ENCODE measurements at places on chromosomes 5 and 9. TPM values are rescaled to one million over a fixed set of nuclear protein-coding genes. Genes with fewer than 3 reads are reported as not detected.

SELENOP gene
- 87.8 TPM for total RNA-seq

EGFL7 gene
- 109 TPM for total RNA-seq

F2RL2 gene
- not detected for total RNA-seq

ZNF454 gene
- 4.9 TPM for total RNA-seq

IRX4 gene
- not detected for total RNA-seq

TAF1L gene
- not detected for total RNA-seq

SHOC1 gene
- 0.16 TPM for total RNA-seq

NMRK1 gene
- 42.2 TPM for total RNA-seq

DNA sequence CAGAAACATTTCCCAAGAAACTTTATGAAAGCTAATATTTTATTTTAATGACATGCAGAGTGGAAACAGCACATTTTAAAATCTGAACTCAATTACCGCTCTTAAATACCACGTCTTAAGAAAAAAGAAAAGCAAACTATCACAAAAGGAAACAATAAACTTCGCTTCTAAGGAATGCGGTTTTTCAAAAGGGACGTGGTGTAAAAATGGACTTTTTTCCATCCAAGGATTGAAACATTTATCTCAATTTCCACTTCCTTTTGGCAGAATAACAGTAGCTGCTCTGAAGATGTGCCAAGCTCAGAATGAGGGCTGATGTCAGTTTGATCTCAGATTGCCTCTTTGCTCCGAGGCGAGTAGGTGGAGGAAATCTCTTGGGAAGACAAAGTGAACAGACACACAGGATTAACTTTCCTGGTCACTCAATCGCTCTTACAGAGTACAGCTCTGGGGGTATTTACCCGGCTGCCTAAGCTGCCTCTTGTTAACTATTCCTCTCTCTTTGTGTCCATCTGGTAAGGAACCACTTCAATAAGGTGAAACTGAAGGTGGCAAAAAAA, 158.5 kb downstream of the TRPM6 start:
- DNase-seq = no peak

DNA sequence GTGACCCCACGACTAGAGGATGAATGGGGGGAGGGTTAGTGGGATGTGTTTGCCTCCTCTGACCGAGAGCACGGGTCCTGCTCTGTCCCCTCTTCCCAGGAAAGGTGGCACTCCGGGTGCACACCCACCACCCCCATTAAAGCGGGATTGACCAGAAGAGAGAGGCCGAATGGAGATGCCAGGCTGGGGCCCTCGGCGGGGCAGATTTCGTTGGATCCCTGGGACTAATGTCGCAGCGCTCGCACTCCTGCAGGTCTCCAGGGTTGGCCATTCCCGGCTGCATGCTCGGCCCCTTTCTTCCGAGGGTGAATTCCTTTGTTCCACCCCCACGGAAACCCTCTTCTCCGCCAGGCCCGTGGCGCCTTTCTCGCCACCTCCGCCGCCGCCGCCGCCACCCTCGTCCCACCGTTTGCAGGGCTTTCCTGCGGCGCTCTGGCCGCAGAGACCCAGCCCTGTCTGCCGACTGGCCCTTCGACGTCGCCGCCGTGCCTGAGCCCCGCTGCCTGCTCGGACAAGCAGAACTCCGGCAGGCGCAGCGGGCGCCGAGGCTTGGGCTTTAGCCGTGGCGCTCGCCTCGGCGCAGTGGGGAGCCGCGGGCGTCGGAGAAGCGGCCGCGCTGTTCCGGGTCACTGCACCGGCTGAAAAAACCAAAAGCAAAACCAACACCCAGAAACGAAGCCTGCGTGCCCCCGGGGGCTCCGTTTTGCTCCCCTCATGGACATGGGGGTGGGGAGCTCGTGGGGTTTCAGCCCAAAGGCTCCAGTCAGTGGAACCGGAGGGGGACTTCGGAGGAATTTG, 11.8 kb downstream of the LMX1B start:
- DNase-seq = no peak

DNA sequence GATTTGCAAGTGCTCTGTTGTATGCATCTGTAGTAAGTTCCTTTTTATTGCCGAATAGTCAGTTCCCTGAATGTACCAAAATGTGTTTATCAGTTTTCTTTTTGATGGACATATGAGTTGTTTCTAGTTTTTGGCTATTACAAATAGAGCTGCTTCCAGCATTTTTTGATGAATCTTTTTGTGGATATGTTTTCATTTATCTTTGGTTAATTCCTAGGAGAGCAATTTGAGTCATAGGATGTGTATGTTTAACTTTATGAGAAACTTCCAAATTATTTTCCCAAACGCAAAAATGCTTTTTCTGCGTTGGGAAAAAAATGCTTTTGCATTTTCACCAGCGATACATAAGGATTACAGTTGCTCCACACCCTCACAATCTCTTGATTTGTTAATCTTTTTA, 287.7 kb downstream of the FER start:
- DNase-seq = no peak

- no peak for DNase-seq
These were observed 799.3 kb upstream of the NUDT12 start for GRCh38 chr5:104361932-104362331.

- DNase-seq = no peak
These were observed 22.3 kb downstream of the NDUFS6 start for GRCh38 chr5:1823381-1824034.

- no peak for DNase-seq
These were observed 8.1 kb upstream of the COL5A1 start for GRCh38 chr9:134633362-134634142.

DNA sequence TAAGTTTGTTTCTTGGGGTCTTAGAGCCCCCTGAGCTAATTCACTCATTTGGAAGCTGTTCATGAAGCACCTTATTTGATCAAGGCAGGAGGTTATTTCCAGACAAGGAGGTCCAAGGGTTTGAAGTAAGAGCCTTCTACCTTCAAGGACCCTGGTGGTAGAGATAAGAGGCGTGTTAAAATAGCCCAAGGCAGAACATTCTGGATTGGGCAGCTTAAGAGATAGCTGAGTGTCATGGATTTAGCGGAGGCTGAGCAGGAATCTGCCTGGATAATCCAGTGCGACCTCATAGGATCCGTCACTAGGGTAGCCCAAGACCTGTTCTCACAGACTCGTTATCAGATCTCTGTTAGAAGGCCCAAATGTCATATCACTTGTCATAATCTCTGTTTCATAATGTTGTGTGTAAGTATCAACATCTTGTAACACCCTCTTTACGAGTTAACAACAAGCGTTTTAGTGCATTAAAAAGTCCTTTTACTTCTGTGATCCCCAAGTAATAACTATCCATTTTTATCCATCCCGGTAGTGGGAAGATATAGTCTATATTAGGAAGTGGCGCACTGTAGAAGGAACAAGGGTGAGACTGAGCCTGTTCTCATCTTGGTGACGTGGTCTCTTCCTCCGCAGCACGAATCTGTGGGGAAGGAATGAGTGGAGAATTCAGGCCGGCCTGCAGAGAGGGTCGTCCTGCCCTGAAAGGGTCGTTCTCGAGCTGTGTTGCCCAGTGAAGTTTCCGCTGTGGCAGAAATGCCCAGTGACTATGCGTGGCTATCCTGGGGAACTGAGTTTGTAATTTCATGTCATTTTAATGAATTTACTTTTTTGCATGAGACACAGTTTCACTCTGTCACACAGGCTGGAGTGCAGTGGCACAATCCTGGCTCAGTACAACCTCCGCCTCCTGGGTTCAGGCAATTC, 28.8 kb downstream of the SLC25A25 start:
- DNase-seq = no peak

DNA sequence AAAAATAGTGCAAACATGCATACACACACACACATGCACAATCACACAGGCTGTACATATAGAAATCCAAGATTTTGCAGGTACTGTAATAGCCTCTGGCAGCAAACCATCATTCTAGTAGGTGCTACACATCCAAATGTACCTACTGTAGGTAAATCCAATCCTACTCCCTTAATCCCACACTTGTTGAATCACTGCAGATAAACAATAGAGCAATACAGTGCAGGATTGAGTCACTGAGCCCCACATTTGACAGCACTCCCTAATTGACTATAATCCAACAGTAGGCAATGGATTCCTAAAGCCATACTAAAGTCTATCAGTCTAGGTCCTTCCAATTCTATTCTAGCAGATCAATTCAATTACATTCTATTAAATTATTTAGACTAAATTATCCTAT, 1640.5 kb upstream of the CDH9 start:
- no peak for DNase-seq

GRCh38 chr5:97151370-97151769, 9.0 kb upstream of the LIX1 start:
- DNase-seq = no peak

DNA sequence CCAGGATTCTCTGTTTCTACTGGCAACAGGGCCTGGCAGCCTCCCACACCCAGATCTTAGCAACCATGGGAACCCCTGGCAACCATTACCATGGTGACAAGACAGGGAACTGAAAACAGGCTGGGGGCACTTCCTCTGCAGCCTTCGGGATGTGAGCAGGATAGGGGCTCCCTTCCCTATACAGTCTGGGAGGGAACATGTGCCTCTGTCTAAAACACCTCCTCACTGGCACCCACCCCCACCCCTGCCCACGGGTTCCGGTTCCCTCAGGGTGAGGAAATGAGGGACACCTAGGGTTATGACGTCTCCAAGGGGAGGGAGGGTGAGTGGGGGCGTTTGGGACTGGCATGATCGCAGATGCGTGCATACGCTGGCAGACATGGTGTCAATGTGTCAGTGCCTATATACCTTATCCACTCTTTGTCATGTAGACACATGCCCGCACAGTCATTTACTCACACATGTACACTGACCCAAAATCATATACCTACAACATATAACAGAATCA, 3.0 kb upstream of the DNAJB5 start:
- no peak for DNase-seq

DNA sequence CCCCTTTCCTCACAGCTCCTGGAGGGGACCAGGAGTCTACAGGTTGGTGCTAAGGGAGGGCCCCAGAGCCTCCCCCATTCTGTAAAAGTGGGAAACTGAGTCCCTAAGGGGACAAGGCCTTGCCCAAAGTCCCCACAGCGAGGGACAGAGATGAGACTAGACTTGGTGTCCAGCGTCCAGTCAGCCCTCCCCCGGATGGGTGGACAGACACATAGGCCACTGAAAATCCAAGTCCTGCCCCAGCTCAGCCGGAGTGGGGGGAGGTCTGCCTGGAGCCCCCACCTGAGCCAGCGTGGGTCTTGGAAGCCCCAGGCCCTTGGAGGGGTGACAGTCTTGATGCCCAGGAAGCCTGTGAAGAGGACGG, 5.2 kb downstream of the BARHL1 start:
- no peak for DNase-seq

DNA sequence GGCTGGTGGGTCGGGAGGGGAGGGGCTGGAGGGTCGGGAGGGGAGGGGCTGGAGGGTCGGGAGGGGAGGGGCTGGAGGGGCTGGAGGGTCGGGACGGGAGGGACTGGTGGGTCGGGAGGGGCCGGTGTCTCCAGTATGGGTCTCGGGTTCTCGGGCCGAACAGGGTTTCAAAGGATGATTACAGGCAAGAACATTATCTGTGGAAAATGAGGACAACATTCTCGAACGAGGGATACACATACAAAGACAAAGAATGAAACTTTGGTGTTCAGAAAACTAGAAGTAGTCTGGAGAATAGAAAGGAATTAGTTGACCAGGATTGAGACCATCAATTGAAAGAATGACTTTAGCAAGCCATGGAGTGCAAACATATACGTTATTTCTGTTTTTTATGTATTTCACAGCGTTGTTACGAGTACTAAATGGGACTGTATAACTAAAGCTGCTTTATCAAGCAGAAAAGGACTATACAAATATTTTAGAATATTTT, 360 bp upstream of the ZCCHC10 start:
- no peak for DNase-seq

DNA sequence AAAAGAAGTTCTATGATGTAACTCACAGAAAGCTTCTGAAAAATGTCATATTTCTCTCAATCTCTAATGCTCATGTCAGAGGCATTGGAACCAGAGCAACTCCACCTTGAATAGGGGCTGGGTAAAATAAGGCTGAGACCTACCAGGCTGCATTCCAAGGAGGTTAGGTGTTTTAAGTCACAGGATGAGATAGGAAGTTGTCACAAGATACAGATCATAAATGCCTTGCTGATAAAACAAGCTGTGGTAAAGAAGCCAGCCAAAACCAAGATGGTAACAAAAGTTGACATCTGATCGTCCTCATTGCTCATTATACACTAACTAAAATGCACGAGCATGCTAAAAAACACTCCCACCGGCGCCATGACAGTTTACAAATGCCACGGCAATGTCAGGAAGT, 411.1 kb upstream of the GRIA1 start:
- DNase-seq = no peak

DNA sequence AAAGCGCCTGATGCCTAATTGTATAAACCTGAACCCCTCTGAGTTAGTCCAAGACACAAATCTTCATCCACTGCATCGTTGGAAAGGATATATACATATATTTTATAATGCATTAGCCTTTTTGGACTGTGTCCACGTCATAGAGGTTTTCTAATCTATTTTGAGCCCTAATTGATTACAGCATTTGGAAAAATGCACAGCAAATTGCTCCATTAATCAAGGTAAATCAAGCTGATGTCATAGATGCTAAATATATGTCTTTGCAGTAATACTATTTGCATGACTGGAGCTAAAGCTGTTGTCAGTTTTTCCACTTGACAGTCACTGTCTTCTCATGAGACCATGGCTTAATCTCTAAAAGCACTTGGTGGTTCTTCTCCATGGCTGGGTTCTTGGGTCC, 483.5 kb upstream of the TNC start:
- DNase-seq = no peak

GRCh38 chr5:73160239-73160671, 12.7 kb upstream of the TMEM174 start:
- no peak for DNase-seq

- DNase-seq = peak; percentile 59
These were observed 94.5 kb downstream of the PDE4D start for GRCh38 chr5:59798862-59799667.

DNA sequence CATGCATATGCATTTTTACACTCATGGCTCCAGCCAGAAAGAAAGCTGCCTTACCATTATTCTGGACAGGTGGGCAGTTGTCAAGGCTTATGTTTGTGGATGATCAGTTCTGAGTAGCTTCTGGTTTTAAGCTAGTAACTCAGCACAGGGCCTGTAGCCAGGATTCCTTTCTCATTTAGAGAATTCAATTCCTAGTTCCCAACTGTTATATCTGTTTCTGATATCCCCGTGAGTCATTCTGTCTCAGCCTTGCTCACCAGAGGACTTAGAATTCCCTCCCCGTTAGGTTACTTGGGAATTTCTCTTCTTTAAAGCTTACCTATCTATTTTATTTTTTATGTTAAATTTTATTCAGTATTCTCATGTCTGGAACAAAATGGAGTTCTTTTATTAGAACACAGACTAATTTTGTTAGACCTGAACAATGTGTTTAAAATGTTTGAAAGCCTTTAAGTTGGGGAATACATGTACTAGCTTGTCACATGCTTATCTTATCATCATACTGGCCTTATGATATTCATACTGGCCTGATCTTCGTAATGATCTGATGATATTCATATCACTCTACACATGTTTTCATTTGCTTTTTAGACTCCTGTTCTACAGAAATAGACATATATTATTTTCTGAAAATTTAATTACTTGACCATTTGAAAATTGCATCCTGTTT, 47.1 kb downstream of the CAST start:
- no peak for DNase-seq

DNA sequence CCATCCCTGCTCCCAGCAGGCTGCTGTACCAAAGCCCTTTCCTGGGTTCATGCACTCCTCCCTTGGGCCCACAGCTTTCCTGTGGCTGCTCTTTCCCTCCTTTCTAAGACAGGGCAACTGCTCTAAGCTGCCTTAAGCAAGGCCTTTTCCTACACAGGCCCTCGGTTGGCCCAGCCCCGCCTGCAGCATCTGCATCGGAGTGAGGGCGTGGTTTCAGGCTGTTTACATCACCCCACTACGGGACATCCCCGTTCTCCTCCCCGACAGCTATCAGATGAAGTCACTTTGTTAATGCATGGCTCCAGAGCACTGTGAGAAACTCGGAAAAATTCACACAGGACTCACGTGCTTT, 3.4 kb downstream of the DPH7 start:
- DNase-seq = no peak
